Hepatocyte (in vitro differentiated cells): ENCODE measurements at places on chromosomes 7 and 10. TPM values are rescaled to one million over a fixed set of nuclear protein-coding genes. Genes with fewer than 3 reads are reported as not detected.

DNA sequence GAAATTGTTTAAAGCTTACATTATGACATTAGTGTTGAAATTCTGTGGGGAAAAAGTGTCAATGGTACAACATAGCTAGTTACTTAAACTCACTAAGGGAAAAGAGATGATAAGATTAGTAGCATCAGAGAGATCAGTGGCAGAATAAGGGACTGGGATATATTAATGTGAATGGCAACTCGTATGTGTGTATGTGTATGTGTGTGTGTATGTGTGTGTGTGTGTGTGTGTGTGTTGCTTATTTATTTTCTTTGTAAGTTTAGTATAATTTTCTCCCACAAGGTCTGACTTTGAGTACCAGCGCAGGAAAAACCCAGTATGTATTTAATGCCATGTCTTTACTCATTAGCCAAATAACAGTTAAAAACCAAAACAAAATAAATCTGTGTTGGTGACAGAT is 256.1 kb downstream of the ARHGAP21 start:
- H3K27me3 ChIP-seq = no peaks in the 10 kb centered on the region
- DNase-seq = no peak
- H3K27ac ChIP-seq = peak overlapping the region; percentile 97
- peaks cover 33% of the 10 kb centered on the region for H3K4me1 ChIP-seq
- no peaks in the 10 kb centered on the region for H3K36me3 ChIP-seq
- peak overlapping the region; percentile 12 for H3K4me3 ChIP-seq

Gene PNLIPRP1
- total RNA-seq = not detected in 2 replicates

DNA sequence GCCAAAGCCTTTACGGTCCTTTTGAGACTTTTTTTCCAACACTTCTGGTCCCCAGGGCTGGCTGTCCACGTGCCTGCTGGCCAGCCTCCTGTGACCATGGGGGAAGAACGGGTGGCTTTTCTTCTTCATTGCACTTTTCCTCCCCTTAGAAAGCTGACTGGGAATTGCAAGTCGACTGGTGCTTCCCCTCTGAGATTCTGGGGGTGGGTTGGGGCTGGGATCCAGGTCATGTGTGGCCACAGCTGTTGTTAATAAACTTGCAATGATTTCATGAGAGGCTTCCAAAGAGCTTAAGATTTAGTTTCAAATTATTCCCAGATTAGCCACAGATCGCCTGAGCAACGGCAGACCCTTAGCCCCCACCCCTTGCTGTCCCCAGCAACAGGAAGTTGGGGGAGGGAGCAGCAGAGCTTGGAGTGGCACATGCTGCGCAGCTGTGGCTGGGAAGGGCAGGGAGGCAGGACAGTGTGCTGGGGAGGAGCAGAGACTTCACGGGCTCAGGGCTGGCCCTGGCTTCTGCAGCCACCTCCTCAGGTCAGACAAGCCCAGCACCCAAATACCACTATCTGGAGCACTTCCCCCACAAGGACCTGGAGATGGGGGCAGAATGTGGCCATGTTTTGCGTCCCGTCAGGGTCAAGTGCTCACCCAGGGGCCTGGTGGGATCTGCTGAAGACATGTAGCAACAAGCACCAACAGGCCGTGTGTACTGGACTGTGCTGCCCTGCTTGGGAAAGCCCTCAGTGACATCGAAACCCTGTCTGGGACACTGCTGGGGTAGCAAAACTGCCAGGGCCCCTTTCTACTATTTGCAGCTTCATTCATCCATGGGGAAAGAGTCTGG is 147.1 kb downstream of the RNF216 start:
- no peaks in the 10 kb centered on the region for H3K36me3 ChIP-seq
- H3K27me3 ChIP-seq = no peaks in the 10 kb centered on the region
- peaks cover 32% of the 10 kb centered on the region for H3K4me1 ChIP-seq
- peak; percentile 66 for DNase-seq

Gene CLDN4
- total RNA-seq = 532 and 570 TPM in 2 replicates

- H3K27me3 ChIP-seq = no peaks in the 10 kb centered on the region
- no peak overlapping the region for H3K4me3 ChIP-seq
- H3K27ac ChIP-seq = no peak overlapping the region
- no peaks in the 10 kb centered on the region for H3K36me3 ChIP-seq
- no peak for DNase-seq
Measured at GRCh38 chr7:92973974-92974373, 137.6 kb upstream of the CDK6 start.

Gene KAZALD1
- total RNA-seq = 31.9 and 34.8 TPM in 2 replicates
